ENCODE measurements at places on chromosomes 7 and 10.

GRCh38 chr10:7337431-7338171, 73.2 kb downstream of the SFMBT2 start:
- DNase-seq, result no peak

GRCh38 chr10:44334091-44334490, 50.8 kb downstream of the CXCL12 start:
- DNase-seq, result no peak

GRCh38 chr7:39069896-39070881, 92.5 kb downstream of the POU6F2 start:
- no peak for DNase-seq

DNA sequence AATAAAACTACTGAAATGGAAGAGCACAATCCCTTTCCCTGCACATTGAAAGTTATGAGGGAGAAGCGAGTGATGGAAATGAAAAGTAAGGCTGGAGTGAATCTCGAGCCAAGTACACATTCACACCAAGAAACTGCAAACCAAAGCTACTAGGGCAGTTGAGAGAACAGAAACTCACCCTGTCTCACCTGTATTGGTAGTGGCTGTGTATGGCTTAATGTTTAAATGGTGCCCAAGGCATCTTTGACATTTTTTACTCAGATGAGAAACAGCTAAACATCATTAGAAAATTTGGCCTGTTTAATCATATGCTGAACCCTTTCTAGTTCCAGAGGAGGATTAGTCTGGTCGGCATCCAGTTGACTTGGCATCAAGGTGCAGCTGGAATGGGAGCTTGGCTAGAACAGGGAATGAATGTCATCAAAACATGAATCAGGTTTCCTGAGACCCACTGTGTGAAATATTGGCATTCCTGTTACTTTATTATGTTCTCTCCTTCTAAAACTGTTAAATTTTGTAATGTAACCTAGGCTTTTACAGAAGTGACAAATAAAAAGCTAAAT, 840.8 kb downstream of the GRM8 start:
- DNase-seq, result no peak

DNA sequence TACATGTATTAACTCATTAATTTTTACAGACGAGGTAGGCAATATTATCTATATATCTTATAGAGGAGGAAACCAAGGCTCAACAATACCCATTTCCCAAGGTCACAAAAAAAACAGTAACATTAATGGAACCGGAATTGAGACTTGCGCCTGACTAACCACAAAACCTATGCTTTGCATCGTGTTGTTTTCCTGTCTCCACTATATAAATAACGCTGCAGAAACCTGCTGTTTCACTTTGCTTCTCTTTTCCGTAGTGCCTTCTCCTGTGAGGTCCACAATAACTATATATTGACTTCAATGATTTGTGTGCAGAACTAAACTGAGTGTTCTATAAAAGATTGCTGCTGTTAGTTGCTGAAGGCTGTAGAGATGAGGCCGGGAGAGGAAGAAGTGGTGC, 97.7 kb upstream of the RPA3 start:
- DNase-seq, result no peak

DNA sequence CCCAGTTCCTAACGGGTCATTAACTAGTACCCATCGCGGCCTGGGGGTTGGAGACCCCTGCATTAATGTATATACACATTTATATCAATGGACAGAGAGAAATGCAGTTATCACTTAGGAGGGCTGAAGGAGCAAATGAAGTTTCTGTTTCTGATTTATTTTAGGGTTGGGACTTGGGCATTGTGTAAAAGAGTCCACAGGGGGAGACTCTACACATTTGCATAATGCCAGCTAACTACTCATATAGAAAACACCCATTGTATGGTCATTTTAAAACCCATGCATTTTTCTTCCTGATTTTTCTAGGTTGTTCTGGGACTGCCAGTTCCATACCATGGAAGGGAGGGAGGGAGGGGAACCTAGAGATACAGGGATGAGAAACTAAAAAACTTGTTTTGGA, 23.5 kb downstream of the BCCIP start:
- no peak for DNase-seq

DNA sequence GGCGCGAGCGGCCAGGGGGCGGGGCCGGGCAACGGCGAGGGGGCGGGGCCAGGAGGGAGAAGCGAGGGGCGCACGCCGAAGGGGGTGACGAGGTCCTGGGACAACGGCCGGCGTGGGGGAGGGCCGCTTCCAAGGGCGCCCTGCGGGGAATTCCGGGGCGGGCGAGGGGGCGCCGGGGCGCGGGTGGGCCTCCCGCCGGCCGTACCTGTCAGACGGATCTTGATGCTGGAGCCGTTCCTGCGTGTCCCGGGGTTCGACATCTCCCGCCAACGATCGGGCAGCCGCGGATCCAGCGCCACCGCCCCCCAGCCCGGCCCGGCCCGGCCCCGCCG, 421 bp downstream of the SMURF1 start:
- no peak for DNase-seq

GRCh38 chr10:60185421-60185820, 204.3 kb downstream of the ANK3 start:
- no peak for DNase-seq

DNA sequence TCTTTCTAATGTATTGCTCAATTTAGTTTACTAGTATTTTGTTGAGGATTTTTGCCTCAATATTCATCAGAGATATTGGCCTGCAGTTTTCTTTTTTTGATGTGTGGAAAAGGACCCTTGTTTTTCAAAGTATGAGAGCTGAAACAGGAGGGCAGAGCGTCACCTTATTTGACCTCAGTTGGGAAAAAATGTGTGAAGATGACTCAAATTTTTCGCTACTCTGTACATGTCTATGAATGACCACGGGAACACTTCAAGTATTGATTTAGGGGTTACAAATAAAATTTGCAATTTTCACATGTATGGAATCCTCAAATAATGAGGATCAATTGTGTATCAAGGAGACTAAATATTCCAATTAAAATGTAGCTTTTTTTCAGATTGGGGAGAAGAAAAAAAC, 103.1 kb downstream of the ZFAND4 start:
- DNase-seq, result no peak

DNA sequence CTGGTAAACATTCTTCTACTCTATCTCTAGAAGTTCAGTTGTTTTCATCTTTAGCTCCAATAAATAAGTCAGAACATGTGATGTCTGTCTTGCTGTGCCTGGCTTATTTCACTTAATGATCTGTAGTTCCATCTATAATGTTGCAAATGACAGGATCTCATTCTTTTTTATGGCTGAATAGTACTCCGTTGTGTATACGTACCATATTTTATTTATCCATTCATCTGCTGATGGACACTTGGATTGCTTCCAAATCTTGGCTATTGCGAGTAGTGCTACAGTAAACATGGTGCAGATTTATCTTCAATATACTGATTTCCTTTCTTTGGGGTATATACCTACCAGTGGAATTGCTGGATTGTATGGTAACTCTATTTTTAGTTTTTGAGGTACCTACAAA, 124.4 kb downstream of the ZNF33B start:
- DNase-seq, result no peak

DNA sequence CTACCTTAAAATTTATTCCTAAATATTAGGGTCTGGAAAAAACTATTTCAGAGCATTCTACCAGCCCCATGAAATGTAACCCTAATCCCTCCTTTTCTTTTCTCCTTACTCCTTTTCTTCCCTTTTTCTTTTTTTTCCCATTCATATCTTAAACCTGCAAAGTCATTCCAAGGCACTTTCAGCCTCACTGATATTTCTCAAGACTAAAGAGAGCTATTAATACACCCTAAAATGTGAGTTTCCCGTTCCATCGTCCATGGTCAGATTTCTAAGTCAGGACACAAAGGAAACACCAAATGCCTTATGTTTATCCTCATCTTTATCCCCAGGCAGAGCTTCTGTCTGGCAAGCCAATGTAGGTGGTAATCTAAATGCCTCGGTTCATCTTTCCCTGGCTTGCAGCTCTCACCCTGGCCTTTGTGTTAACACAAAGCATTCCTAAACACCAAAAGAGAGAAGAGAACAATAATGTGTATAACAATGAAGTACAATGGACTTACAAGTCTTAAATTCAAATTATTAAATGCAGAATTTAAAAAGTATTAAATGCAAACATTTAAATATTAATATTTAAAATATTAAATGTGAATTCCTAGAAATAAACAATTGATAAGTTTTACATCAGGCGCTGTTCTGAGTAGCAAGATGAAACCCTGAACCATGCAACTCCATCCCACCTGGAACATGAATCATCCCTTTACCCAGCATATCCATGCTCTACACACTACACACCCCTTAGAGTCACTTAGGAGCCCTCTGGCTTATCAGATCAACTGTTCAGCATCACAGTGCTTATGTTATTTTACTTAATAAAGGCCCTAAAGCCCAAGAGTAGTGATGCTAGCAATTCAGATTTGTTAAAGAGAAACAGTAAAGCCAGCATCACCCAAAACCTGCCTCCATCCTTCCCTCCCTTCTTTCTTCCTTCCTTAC, 26.8 kb downstream of the MICU1 start:
- no peak for DNase-seq

- no peak for DNase-seq
These were observed 155.0 kb downstream of the STK31 start for GRCh38 chr7:23864973-23865372.

DNA sequence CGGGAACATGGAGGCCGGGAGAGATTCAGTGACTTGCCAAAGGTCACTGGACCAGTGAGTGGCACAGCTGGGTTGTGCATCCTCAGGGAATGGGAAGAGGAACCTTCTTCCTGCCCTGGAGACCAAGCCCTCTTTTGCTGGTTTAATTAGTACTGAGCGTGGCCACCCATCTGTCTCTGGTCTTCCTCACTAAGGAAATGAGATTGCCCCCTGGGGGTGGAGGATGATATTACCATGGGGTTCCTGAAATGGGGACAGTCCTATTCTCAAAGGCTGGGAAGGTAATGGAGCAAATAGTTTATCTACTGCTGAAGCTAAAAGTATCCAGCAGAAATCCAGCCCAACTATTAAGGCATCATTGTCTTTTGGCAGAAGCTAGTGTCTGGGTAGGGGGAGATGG, 98.6 kb upstream of the FGFR2 start:
- DNase-seq, result no peak

DNA sequence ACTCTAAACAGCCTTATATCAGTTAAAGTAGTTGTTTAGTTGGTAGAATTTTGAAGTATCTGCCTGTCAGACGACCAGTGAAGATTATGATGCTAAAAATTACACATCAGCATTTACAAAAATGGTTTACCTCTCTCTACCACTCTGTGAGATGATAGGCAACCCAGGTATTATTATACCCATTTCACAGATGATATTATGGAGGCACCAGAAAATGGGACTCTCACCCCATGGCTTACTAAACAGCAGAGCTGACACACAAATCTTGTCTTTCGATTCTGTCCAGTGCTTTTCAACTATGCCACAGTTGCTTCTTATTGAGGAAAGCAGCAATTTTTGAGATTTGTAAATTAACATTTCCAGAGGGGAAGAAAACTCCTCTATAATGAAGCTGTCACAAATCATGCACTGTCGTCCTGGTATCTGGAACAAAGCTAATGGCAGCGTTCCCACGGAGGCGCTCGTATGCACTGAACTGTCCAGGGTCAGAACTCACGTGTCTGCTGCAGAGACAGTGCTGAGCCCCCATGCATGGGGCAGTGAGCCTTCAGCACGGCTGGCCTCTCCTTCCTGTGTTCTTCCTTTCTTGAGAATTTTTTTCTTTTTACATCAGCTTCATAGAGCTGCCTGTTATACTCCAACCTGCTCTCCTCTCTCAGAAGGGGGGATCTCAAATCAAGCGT, 381.1 kb downstream of the SDK1 start:
- DNase-seq, result no peak

GRCh38 chr10:133199992-133200611, 29.9 kb upstream of the UTF1 start:
- no peak for DNase-seq

DNA sequence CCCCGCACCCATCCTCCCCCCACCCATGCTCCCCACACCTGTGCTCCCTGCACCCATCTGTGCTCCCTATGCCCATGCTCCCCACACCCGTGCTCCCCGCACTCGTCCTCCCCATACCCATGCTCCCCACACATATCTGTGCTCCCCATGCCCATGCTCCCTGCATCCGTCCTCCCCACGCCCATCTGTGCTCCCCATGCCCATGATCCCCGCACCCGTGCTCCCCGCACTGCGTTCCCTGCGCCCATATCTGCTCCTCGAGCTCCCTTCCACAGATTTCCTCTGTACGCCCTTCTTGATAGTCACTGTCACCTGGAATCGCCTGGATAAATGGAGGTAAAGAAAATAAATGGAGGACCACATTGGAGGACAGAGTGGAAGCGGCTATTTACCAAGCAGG, 9.9 kb downstream of the DIP2C start:
- DNase-seq, result no peak

DNA sequence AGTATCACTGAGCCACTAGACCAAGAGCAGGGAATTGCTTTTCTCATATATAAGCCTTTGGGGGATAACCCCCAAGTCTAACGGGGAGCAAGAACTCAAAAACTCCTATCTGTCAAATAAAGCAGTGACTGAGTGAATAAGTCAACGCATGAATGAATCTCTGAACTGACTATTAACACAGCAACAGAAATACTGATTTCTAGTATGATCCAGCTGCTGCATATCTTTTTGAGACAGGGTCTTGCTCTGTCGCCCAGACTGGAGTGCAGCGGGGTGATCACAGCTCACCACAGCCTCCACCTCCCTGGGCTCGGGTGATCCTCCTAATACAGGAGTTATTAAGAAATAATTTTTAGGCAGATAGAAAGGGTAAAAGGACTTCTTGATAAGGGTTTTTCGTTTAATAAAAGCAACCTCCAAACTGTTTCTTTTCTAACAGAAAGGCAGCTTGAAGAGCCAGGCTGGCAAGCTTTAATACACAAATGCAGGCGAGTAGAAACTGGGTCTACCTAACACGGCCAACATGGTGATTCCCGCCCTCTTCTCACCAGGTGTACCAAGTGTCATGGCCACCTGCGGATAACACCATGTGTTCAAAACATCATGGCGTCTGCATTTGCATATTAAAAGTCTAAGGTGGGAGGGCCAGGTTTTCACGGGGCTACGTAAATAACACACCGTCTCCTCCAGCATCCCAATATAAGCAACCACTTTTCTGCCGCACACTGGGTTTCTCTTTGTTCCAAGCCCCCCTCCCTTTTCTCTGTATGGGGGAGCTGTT, 631.9 kb downstream of the PARD3 start:
- no peak for DNase-seq

DNA sequence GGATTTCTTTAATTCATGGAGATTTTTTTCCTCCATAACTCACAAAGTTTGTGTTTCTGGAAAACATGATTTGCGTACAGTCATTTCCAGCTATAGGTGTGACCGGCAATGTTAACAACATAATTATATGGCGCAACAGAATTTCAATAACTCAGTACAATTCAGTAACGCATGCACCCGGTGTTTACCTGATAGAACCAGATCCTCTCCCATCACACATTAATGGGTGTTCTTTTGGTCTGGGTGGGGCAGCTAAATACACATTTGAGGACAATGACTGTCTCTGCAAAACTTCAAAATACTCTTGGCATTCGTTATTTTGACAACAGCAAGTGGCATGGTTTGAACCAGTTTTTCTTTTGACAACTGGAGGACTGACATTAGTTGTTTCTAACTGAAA, 102.3 kb downstream of the KLF6 start:
- no peak for DNase-seq
